ENCODE measurements at places on chromosomes 6 and 20.

GRCh38 chr20:37523911-37524700, 3.1 kb downstream of the NNAT start:
- peak; percentile 38 for DNase-seq

GRCh38 chr6:152142105-152142504, 334.6 kb downstream of the ESR1 start:
- no peak for DNase-seq

DNA sequence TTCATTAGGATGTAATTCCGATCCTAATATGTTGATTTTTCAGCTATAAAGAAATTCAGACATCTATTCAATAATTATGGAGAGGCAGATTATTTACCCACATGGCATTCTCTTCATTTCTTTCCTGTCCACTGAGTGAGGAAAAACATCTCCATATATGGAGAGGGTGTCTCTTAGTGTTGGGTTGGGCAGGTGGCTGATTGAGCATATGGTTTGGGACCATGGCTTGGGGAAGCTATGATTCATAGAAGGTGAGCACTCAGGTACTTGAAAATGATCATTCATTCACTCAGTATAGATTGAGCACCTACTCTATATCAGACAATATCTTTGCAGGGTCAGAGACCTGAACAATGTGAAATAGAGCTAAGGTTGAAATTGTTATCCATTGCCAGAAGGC, 41.3 kb upstream of the IL20RA start:
- DNase-seq: no peak

DNA sequence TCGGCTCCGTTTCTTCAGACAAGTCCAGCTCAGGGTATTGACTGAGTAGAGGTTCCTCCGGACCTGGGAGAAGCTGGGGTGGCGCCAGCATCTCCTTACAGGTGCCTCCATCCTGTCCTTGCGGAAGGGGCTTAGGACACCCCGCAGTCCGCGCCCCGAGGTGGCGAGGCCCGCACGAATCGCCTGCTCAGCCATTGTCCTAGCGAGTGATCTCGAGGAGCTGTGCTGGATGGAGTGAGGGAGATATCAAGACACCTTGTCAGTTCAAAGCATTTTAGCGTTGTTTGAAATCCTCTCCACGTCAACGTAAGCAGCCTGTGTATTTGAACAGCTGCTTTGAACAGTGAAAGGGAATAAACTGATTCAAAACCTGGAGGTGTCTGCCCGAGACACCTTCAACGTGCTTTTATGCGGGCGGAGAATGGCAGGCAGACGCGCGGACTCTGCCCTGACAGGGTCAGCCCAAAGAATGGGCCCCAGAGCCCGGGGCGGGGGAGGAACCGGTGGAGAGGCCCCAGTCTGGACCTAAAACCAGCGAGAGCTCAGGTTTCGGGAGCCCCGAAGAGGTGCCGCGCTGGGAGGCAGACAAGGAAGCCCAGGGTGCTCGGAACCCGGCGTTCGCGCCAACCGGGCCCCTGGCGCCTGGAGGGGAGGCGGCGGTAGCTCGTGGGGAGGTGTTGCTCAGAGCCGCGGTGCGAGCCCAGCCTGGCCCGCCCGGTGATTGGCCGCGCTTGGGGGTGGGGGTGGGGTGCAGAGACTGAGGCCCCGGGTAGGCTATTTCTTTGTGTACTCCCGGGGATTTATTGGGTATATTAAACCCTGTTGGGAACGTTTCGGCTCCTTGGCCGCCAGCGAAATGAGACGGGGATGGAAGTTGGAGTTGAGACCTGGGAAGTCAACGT, 3.1 kb upstream of the POU3F2 start:
- no peak for DNase-seq

DNA sequence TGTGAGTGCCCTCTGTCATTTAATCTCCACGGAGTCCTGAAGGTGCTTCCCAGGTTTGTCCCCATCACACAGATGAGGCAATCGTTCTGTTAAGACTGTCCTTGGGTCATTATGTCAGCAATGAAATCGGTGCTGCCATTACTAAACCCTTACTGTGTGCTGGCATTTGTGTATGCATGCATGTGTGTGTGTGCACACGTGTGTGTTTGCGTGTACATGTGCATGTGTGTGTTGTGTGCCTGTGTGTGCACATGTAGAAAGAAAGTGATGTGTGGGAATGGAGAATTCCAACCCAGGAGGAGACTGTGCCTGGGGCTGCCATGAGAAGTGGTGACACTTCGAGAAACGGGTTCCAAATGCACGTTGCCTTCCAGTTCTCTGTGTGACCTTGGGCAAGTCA, 110.3 kb downstream of the CDH26 start:
- DNase-seq: no peak

- DNase-seq: no peak
Measured at GRCh38 chr20:32315399-32315798, 37.9 kb downstream of the KIF3B start.

DNA sequence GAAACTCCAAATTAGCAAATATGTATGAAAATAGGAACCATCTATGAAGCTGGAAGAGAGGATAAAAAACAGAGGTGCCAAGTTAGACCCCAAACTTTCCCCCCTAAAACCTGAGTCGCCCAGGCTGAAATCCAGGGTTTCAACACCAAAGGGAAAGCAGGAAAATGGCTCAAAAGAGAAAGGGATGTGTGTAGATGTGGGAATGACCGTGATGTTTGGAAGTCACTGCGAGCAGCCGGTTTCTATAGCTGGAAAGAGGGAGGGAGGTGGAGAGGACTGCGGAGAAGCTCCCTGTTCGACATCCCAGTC, 4.5 kb downstream of the RING1 start:
- no peak for DNase-seq

GRCh38 chr6:1801401-1801800, 191.7 kb downstream of the FOXC1 start:
- no peak for DNase-seq

GRCh38 chr20:48070991-48071652, 285.8 kb upstream of the SULF2 start:
- no peak for DNase-seq

DNA sequence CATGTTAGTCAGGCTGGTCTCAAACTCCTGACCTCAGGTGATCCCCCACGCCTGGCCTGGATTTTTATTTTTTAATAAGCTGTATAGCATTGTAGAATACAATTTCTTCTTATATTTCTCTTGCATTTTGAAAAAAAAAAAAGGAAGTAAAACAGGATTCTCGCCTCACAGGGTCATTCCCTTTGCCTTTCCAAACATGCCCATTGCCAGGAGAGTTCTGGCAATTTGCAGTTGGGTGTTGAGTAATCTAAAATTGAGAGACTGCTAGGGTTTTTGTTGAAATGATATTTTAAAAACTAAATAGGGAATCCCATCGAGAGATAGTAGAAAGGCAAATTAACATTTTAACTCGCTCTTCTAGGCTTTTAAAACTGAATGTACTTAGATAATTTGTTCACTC, 196.1 kb downstream of the JARID2 start:
- DNase-seq: no peak

GRCh38 chr6:120279466-120280167, 930.1 kb upstream of the MAN1A1 start:
- peak; percentile 18 for DNase-seq

- peak; percentile 13 for DNase-seq
Measured at GRCh38 chr6:79713701-79714322, 82.7 kb downstream of the SH3BGRL2 start.

DNA sequence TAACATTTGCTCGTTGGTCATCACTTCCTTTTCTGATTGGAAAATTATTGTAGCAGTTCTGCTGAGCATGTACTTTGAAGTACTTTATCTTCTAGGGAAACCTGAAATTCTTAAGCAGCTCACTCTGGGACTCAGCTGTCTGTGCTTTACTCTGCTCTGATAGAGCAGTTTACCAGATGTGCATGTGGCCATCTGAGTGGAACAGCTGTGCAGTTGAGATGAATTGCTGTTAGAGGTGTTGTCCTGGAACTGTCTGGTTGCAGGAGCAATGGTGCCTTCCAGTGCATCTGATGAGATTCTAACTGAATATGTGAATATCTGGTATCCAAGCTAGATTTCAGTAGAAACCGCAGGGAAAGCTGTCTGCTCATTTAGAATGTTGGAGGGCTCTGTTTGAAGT, 27.2 kb downstream of the PANK2 start:
- DNase-seq: no peak

DNA sequence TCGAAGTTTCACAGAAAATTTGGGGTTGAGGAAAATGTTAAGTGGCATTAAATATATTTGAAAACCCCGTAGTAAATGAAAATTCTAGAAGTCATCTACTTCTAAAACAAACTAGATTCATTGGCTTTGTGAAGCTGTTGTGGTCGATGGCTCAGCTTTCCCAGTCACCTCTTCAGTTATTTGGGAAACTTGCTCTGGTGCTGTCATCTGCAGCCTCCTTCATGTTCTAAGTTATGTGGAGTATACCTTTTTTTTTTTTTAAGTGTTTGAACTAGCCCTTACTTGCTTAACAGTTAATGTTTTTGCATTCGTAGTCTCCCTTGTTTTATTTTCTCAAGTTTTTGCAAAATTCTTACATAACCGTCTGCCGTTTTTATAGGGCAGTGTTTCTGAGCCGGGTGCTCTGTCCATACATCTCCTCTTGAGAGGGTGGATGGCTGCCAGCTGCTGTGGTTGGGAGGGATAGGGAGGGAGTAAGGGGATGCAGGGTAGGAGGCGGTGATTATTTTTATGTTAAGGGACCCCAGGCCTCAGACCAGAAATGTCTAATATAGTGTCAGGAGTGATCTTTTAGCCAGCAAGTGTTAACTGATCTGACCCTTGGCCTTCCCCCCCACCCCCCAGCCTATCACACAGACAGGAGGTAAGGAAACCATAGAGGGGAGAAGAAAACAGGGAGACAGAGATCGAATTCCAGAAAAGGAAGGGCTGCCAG, 7.1 kb downstream of the RREB1 start:
- no peak for DNase-seq

GRCh38 chr6:33167374-33168283, 24.6 kb downstream of the COL11A2 start:
- no peak for DNase-seq

- no peak for DNase-seq
Measured at GRCh38 chr20:1945660-1946059, 48.2 kb downstream of the PDYN start.

- DNase-seq: no peak
Measured at GRCh38 chr20:44576297-44576696, 6.1 kb upstream of the PKIG start.

DNA sequence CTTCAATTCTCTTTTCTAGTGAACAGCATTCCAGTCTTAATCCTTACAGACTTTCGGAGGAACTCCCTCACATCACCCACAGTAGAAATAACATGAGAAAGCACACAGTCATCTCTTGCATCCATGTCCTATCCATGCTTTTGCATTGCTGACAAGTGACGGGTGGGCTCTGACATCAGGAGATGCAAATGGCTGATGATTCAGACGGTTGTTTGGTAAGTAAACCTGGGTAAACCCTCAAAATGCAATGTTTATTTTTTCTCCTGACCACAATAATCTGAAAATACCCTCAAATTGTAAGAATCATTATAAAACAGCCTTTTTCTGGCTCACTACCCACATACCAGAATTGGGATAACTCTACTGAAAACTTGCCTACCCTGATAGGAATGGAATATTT, 792.0 kb downstream of the MAFB start:
- DNase-seq: no peak

- DNase-seq: no peak
Measured at GRCh38 chr6:150149146-150149545, 6.3 kb downstream of the PPP1R14C start.

DNA sequence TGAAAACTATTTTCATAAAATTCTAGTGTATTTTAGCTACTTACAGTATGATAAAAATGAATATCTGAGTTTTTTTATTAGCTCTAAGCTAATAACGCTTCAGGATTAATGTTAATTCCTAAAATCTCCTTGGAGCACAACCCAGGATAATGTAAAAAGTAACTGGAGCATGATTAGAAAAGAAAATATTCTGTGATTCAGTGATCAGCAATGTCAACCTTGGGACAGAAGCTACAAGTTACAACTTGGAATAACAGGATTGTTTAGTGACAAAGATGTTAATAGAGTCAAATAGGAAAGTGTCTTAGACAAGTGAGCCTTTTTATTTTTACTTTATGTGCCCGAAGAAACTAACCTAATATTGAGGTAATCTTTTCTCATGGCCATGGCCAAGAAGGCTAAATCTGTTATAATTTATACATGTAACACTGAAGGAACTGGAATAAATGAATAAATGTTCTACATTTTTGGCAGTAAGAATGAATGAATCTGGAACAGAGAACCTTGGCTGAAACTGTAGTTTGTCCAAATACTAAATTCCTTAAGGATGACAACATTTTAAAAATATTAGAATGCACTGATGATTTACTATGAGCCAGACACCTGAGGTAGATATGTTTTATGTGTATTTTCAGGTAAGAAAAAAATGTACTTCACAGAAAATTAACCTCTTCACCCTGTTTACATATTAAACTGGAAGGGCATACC, 994.0 kb downstream of the GRIK2 start:
- DNase-seq: no peak

DNA sequence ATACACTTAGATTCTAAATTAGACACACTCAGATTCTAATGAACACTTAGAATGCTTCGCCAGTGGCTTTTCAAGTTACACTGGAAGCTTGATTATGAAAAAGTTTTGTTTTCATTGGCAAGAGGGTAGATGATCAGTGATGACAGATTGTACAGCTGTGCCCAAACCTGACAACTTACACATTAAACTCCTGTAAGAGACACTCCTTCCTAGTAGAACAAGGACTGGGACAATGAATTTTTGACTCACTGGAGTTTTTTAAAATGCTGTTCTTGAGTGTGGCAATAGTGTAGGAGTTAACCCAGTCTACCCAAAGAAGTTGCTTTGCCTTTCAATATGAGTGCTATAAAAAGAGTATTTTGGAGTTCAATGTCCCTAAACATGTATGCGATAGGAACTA, 140.8 kb downstream of the SLC16A10 start:
- DNase-seq: no peak

- peak; percentile 58 for DNase-seq
Measured at GRCh38 chr20:16624106-16624505, 50.9 kb upstream of the KIF16B start.

GRCh38 chr20:61161726-61162390, 90.2 kb upstream of the CDH4 start:
- no peak for DNase-seq

All from ELF-1 (cell line).